DMS79 treated with DMSO at 0.1 percent for 48 hours (cell line): ENCODE measurements at places on chromosomes 6 and 20.

DNA sequence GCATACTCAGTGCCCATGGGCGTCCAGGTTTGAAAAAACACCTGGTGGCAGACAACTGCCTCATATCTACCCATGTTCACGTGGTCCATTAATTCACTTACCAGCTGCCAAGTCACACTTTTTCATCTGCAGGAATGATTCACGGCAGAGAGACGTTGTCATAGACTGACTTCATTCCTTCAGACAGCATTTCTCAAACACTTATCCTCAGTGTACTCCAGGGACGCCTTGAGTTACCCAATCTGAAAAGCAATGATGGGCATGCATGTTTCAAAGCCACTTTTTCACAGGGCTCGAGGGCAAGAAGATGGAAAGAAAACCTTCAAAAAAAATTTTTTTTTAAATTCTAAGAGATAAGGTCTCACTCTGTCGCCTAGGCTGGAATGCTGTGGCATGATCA, 6.0 kb downstream of the MMP24OS start:
- no peak for DNase-seq

GRCh38 chr20:38060536-38060935, 27.0 kb downstream of the RPRD1B start:
- no peak for DNase-seq

DNA sequence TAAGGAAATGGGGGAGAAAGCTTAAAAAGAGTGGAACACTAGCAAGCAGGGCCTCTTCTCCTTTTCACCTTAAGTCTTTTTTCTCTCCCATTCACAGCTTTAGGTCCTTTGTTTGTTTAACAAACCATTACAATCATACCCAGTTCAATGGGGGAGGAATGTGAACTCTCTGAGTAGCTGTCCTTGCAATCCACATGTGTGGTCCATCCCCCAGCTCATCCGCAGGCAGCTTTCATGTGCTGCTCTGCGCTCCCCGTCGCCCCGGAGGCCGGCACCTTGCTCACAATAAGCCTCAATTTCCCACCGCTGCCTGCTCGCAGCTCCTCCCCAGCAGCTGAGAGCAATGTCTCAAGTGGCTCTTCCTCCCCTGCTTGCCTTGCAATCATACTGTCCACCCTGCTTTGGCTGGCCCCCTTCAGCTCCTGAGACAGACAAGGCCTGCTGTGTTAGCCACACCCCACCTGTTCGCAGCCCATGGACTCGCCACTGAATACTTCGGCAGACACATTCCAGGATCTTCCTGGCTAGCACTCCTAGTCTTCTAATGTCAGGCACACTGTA, 49.1 kb downstream of the PLAGL1 start:
- no peak for DNase-seq

DNA sequence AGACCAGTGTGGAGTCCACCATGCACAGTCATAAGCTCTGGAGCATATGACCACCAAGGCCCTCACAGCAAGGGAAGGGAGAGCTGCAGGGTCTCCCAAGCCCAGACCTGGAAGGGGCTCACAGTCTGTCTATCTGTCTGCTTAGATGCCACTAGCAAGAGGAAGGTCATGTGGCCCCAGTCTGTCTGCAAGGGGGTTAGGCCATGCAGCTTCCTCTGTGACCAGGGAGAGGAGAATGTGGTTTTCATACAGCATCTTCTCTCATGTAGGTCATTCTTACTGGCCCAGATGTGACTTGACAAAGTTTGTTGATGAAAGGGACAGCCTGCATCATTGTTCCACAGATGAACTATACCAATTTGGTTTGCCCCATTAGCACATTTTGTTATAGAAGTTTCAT, 260.8 kb downstream of the FARS2 start:
- DNase-seq, result no peak

DNA sequence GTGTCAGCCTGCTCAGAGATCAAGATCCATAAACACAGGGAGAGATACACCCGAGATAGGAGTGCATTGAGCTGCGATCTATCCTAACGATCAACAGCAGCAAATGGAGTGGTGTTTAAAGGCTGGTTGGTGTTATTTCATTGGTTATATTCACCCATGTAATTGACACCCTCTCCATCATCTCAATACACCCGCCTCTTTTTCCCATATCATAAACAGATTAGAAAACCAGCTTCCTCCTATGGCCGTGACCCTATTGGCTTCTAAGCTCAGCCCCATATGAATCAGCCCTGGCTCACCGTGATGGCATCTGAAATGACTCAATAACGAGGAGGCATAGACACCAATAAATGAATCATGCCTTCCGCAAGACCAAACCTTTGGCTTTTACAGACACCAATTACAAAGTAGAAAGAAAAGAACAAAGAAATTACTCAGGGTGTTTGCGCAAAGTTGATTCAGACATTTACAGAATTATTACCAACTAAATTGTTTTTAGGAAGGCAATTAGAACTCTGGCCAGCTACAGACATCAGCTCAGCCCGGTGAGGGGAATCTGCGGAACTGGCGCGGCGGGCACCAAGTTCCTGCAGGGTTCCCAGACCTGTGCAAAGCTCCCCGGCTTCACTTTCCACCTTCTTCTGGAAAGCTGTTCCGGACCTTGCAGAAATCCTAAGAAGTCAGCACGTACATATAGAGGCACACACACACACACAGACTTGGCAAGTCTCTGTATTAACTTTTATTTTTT, 11.5 kb downstream of the PMEPA1 start:
- DNase-seq, result no peak

- no peak for DNase-seq
Observed at GRCh38 chr6:49553384-49553783, 2.9 kb downstream of the C6orf141 start.

DNA sequence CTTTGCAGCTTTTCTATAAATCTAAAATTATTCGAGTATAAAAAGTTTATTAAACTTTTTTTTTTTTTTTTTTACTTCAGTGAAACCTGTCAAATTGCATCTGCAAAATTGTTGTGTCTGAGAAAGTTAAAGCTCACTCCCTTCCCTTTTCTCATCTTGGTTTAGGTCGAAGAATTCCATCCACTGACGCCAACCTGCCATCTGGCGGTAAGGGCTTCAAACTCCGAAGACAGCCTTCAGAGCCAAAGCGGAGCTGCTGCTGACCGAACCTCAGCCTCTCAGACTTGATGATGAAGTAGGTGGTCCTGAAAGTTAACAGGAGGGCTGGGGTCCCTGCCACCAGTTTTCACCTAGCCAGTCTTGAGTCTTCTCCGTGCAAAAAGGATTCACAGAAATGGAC, 29.6 kb upstream of the VAPB start:
- no peak for DNase-seq

DNA sequence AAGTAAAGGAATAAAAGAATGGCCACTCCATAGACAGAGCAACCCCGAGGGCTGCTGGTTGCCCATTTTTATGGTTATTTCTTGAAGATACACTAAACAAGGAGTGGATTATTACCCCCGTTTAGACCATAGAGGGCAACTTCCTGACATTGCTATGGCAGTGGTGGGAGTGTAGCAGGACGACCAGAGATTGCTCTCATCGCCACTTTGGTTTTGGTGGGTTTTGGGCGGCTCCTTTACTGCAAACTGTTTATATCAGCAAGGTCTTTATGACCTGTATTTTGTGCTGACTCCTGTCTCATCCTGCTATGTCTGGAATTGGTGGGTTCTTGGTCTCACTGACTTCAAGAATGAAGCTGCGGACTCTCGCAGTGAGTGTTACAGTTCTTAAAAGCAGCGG, 78.7 kb downstream of the C6orf52 start:
- no peak for DNase-seq

DNA sequence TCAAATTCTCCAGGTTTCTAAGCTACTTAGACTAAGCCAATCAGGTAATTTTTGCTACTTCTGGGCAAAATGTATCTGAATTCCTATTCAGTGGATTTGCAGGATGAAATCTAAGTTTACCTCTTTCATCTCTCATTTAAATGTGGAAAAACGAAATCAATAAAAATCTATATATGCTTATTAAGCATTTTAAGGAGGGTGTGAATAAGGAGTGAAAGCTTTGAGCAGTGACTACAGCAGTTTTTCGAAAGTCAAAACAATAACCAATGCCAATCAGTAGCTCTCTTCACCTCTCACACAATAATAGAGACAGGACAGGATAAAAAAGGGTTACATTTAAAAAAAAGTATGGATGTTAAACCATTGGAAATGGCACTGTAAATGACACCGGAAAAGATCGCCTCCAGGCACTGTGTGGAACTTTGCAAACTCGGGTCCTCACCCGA, 476 bp upstream of the BCKDHB start:
- no peak for DNase-seq

- peak; percentile 48 for DNase-seq
Observed at GRCh38 chr20:17497821-17498580, 33.2 kb downstream of the BFSP1 start.

DNA sequence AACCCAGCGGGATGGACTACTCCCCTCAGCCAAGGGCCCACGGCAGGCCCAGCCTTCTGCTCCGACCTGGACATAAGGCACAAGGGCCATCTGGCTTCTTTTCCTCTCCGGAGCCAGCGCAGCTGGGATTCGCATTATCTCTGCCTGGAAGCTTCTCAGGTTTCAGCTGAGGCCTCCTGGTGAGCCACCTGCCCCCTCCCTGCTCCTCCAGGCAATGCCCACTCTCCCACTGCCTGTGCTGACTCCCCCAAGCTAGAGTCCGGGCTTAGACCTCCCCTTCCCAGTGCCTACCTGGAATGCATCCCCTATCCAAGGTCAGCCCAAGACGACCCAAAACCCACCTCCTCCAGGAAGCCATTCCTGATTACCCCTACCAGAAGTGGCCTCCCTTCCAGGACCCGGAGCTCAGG, 60.7 kb downstream of the EZR start:
- DNase-seq, result no peak

GRCh38 chr20:57655809-57656155, 35.6 kb upstream of the ZBP1 start:
- DNase-seq, result no peak

GRCh38 chr20:14902432-14903089, 565.1 kb upstream of the FLRT3 start:
- DNase-seq, result no peak

- DNase-seq, result no peak
Observed at GRCh38 chr6:83370567-83370966, 60.3 kb downstream of the ME1 start.

- no peak for DNase-seq
Observed at GRCh38 chr20:11098888-11099287, 425.1 kb upstream of the JAG1 start.

GRCh38 chr20:57654998-57655808, 35.0 kb upstream of the ZBP1 start:
- no peak for DNase-seq

DNA sequence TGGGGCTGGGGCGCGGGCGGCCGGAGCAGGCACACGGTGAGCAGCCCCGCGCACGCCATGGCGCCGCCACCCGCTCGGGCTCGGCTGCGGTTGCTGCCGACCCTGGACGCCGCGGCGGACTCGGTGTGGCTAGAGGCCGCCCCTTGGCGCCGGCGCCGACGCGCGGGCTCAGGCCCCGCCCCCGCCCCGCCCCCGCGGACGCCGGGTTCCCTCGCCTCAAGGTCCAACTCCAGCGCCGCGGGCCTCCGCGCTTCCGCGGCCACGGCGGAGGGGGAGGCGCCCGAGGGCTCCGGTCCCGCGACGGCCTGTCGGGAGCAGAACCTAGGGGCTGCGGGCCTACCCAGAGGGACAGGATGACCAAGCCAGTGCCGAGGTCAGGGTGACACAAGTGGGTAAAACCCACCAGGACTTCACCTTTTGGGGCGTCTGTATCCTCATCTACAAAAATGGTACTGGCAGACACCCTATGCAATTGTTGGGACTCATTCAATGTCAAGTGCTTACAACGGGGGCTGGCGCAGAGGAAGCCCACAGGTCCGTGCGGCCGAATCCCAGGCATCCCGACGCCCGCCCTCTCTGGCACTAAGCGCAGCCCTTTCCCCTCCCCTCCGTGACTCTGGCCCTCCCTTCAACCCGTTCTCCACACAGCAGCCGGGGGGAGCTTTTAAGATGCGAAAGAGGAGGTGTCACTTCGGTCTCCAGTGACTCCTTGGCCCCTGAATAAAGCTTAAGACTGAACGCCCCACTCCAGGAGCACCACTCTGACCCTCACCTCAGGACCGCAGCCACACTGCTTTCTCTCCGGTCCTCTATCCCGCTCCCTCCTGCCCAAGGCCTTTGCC, at the start of gene NECAB3:
Gene NECAB3, minus strand, starts transcription at position 135 of the 842 bp plus-strand sequence. Its CDS starts 76 bp downstream, at position 59.
- DNase-seq, result peak; percentile 25

DNA sequence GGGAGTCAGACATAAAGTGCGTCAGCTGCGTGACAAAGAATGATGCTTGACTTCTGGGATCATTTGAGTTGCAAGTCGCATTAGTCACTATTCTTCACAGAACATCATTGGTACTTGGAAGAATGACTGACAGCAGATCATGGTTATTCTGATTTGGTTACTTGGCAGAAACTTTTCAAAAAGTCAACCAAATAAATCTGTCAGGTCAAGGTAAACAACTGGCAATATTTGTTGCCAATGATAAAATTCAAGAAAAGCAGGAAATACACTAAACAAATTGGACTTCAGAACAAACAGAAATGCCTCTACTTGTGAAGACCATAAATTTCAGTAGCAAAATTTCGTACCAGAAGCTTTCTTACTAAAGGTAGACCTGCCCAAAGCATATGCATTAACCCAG, 221.6 kb downstream of the TFAP2A start:
- DNase-seq, result no peak

DNA sequence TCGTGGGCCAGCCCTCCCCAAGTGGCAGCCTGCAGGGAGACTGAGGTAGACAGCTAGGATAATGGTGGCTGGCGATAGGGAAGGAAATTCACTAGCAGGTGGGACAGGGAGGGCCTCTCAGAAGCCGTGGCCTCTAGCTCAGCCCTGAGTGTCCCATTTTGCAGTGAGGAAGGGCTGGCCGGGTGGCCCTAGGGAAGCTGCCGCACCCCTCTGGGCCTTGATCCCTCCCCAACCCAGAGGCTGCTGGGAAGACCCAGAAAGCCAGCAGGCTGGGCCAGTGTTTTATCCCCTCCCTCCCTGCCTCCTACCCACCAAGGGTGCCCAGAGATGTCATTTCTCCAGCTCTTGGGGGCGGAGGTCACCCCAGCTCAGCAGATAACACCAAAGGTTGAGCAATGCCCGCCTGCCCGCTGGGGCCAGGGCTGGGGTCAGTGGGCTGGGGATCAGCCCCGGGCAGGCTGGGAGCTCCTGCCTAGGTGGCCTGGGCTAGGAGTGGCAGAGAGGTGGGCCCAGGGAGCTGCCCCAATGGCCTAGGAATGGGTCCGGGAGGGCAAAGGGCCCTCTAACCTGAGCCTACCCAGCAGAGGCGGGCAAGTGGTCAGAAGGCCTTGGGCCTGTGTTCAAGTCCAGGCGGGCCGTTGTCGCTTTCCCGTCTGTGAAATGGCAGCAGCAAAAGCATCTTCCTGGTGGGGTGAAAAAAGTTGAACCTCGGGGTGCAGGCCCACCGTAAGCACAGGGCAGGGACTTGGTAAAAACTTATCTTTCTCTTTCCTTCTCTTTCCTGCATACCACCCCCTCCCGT, 1.6 kb upstream of the CEBPB start:
- no peak for DNase-seq
